Activated CD4-positive, CD25-positive, alpha-beta regulatory T cell treated with anti-CD3 and anti-CD28 coated beads, Interleukin-2, amount 50 U/mL, for 16 hours (primary cell): ENCODE measurements at places on chromosomes 12 and 14.

- DNase-seq, result no peak
These were observed 1090.6 kb downstream of the GALC start for GRCh38 chr14:86902176-86902950.

DNA sequence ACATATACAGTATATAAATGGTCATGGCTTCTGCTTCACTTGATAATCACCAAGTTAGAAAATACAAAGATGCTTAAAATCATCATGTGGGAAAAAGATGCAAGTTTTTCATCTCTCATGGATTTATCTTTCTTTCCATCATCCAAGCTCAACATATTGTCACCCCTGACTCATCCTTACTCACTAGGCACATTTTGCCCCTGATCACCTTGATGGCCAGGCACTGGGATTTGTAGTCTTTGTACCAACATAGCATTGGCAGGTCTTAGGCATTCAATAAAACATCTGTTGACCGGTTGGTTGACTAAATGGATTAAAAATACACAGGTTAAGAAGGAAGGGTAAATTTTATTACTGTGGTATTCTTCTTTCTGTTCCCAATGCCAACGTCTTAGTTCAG, 28.1 kb downstream of the KLHDC2 start:
- no peak for DNase-seq

- no peak for DNase-seq
These were observed 98.6 kb downstream of the SCARB1 start for GRCh38 chr12:124764870-124765580.

DNA sequence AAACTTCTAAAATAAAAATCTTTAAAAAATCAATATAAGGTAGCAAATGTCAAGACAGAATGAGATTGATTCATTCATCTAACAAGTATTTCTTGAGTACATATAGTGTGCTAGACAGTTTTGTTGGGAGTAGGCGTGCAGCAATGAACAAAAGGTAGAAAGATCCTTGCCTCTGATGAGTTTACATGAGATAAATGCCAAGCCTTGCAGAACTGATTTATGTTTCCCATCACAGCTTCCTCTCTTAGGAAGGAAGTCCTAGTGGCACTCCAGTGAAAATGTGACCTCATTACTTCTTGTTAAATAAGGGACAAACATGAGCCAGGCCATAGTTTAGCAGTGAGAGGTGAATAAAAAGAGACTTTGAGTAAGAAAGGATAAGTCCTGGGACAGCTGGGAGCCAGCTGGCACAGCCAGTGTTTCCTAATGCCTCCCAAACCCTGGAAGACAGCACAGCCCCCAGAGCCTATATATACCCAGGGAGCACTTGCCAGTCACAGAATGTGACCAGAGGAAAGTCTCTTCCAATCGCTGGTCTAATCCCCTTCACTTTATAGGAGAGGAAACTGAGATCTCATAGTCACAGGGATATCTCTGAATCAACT, 4.7 kb upstream of the COCH start:
- DNase-seq, result no peak

- DNase-seq, result no peak
These were observed 24.4 kb upstream of the MGST1 start for GRCh38 chr12:16323010-16323409.

GRCh38 chr12:113310489-113310888, 24.4 kb downstream of the SLC8B1 start:
- DNase-seq, result no peak

DNA sequence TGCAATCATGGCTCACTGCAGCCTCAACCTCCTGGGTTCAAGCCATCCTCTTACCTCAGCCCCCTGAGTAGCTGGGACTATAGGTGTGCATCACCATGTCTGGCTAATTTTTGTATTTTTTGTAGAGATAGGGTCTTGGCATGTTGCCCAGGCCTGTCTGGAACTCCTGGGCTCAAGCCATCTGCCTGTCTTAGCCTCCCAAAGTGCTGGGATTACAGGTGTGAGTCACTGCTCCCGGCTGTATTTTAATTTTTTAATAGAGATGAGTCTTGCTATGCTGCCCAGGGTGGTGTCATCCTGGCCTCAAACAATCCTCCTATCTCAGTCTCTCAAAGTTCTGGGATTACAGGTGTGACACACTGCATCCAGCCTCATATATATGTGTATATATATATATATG, 31.7 kb upstream of the GPRC5A start:
- DNase-seq, result no peak

DNA sequence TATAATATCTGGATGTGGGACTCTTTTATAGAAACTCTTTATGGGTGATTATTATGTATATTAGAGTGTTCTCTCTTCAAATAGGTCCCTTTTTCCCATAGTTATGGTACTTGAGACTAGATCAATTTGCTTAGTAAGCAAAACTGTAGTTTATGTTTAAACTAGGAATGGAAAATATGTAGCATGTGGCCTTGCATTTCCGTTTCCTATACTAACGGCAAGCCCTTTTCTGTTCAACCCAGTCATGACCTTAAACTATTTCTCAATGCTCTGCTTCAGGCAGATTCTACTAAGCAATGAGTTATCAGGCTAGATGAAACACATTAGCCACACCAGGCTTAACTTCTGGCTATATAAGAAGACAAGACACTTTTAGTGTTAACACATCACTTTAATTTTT, 84.6 kb downstream of the OTOGL start:
- no peak for DNase-seq

DNA sequence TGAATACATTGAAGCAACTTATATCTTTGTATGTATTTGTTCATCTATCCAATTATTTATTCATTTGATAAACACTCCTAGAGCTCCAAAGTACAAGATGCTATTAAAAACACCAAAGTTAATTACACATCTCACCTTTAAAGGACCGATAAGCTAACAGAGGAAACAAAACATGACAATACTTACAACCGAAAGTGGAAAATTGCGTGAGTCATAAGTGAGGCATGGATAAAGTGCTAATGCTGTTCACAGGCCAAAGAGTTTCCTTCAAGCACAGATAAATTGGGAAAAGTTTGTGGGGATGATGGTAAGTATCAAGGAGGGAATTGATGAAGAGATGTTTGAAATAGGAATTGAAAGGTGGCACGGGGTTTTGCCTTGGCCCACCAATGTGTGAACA, 172.8 kb upstream of the KITLG start:
- DNase-seq, result no peak

GRCh38 chr14:95683793-95684192, 2.4 kb upstream of the TCL1B start:
- peak; percentile 3 for DNase-seq

GRCh38 chr12:43131301-43131700, 420.7 kb downstream of the ADAMTS20 start:
- no peak for DNase-seq

DNA sequence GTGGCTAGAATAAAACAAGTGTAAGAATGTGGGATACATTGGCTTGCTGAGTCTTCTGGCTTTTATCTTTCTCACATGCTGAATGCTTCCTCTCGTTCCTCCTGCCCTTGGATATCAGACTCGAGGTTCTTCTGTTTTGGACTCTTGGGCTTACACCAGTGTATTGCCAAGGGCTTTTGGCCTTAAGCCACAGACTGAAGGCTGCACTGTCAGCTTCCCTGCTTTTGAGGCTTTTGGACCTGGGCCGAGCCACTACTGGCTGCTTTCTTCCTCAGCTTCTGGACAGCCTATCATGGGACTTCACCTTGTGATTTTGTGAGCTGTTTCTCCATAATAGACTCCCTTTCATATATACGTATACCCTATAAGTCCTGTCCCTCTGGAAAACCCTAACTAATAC, 300.9 kb upstream of the STXBP6 start:
- DNase-seq, result no peak

GRCh38 chr12:113207613-113208040, 13.6 kb upstream of the TPCN1 start:
- no peak for DNase-seq

DNA sequence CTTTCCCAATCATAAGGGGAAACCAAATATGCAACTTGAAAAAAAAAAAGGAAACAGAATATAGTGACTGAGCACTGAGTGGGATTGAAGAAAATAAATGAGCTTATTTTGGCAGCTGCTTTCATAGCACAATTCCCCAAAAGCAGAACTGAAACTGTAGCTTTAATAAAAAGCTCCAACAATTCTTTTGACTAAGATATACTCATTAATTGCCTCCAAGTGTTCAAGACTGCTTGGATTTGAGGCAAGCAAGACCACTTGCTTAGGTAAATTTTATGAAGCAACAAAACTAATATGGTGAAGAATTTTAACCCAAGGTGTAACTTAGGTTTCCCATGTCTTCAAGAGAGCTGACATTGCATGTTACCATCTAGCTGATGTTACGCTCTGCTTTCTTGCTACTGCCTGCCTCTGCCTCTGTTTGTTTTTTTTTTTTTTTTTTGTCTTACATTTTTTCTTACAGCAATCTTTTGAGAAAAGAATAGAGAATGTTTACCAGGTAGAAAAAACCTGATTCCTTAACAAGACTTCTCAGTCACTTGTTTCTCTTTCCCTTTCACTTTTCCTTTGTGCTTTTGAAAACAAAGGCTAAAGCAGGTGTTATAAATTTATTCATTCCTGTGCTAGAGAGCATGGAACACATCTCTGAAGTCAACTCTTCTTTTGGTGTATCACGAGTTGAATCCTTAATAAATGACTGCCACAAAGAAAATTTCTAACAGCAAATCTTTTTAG, 134.4 kb downstream of the BCAT1 start:
- DNase-seq, result no peak

DNA sequence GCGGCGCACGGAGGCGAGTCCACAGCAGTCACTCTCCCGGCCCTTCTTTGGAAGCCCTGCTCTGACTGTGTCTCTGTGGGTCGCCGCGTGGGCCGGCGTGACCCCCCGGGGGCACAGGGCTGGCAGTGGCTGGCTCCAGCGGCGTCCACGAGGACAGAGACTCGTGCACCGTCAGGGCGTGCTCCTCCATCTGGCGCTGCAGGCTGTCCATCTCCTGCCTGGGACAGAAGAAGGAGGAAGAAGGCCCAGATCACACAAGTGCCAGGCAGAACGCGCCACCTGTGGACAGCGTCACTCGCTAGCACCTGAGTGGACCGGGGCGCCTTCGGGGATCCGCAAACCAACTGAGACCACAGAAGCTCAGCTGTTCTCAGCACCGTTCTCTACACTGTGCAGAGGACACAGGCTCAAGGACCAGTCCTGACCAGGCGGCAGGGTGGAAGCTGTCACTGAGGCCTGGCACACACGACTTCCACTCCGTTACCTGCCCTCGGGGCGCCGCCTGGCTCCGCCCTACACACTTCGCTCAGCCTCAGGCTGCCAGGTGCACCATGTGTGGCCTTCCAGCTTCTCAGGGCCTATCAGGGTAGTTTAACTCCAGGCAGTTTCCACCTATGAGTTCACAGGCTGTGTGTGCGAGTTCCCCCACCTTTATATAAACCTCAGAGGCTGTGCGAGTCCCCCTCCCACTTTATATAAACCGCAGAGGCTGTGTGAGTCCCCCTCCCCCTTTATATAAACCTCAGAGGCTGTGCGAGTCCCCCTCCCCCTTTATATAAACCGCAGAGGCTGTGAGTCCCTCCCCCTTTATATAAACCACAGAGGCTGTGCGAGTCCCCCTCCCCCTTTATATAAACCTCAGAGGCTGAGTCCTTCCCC, 11.7 kb upstream of the ANKLE2 start:
- no peak for DNase-seq

- DNase-seq, result no peak
These were observed 23.3 kb downstream of the CHST11 start for GRCh38 chr12:104480012-104480411.

DNA sequence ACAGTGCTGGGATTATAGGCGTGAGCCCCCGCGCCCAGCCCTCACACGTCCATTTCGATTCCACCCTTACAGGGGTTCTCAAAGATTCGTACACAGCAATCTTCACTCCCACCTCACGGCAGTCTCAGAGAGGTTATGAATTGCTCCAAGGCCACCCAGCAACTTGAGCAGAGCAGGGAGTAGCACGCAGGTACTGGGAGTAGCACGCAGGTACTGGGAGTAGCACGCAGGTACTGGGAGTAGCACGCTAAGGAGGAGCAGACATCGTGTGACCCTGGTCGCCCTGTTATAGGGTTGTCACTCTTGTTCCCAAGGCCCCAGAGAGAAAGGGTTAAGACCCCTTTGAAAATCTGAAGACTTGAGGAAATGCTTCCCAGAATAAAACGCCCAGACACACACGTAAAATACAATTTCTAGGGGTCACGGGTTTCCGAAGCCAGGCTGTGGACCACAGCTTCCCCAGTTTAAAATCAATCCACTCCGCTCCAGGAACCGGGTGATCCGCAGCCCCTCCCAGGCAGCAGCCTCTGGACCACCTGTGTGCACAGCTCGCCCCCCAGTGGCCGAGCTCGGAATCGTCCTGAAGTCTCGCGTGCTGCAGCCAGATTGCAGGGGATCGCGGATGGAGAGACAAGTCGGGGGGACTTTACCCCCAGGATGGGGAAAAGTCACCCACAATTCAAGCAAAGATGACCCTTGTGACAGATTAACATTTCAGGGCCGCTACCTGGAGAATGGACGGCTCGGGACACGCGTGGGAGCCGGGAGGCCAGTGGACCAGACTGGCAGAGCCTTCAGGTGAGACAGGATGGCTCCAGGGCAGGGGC, 92.0 kb downstream of the SCARB1 start:
- DNase-seq, result peak; percentile 68

- no peak for DNase-seq
These were observed 124.3 kb downstream of the PPHLN1 start for GRCh38 chr12:42450248-42450647.

GRCh38 chr14:67934087-67934486, 114.5 kb downstream of the RAD51B start:
- DNase-seq, result no peak

GRCh38 chr14:100278702-100279101, 27.5 kb downstream of the SLC25A29 start:
- no peak for DNase-seq

- no peak for DNase-seq
These were observed 32.7 kb downstream of the GARIN6 start for GRCh38 chr12:99680276-99680675.

DNA sequence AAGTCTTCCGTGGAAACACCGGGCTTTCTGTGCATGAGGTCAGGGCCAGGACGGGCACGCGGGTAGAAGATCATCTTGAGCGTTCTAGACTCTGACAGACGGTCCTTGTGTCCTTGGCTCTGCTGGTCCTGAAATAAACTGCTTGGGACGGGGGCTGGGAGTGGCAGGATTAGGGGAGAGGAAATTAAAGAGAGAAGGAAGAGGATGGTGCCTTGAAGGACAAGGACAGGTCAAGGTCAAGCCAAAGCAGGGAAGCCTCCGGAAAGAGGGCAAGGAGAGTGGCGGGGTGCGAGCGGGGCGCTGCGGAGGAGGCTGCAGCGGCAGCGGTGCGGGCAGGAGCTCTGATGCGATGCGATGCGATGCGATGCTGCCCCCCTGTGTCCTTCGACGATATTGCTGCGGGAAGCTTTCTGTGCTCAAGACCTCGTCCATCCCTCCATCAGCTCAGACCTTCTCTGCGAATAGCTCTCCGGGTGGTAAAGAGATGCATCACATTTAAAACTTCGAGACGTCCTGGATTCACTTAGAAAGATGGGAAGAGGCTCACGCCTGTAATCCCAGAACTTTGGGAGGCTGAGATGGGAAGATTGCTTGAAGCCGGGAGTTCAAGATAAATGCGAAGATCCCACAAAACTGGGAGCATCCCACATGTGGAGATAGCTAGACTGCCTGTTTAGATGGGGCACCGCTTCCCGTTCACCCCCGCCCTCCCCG, 110.1 kb upstream of the TMEM132D start:
- no peak for DNase-seq
